ENCODE measurements at places on chromosomes 2 and 18. TPM values are rescaled to one million over a fixed set of nuclear protein-coding genes. Genes with fewer than 3 reads are reported as not detected.

GRCh38 chr2:96528006-96528699 is 8.4 kb upstream of the ARID5A start:
- peak overlapping the region; percentile 83 for H3K4me3 ChIP-seq
- H3K36me3 ChIP-seq: no peaks in the 10 kb centered on the region
- peak overlapping the region; percentile 61 for H3K27ac ChIP-seq
- H3K4me1 ChIP-seq: peaks cover 66% of the 10 kb centered on the region
- H3K27me3 ChIP-seq: peaks cover 3% of the 10 kb centered on the region

- H3K4me1 ChIP-seq: no peaks in the 10 kb centered on the region
- no peaks in the 10 kb centered on the region for H3K36me3 ChIP-seq
- H3K27me3 ChIP-seq: peaks cover 5% of the 10 kb centered on the region
- H3K27ac ChIP-seq: no peak overlapping the region
- no peak overlapping the region for H3K4me3 ChIP-seq
Measured at GRCh38 chr2:152292991-152293390, 42.0 kb upstream of the FMNL2 start.

DNA sequence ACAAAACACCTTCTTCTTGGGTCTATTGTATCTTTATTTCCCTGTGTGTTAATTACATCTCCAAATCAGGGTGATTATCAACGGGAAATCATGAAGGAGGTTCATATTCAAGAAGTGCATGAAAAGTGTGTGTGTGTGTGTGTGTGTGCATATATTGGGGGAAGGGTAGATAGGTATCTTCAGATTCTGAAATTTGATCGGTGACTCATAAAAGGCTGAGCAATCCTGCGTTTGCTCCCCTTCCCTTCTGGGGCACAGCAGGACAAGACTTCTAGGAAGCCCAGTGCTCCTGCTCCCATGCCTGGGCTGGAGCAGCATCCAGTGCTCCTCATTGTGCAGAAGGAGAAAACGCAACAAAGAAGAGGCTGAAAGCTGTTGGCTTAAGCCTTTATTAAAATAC is 25.8 kb downstream of the MC5R start:
- H3K36me3 ChIP-seq: no peaks in the 10 kb centered on the region
- H3K4me3 ChIP-seq: no peak overlapping the region
- no peak for DNase-seq
- no peaks in the 10 kb centered on the region for H3K4me1 ChIP-seq

DNA sequence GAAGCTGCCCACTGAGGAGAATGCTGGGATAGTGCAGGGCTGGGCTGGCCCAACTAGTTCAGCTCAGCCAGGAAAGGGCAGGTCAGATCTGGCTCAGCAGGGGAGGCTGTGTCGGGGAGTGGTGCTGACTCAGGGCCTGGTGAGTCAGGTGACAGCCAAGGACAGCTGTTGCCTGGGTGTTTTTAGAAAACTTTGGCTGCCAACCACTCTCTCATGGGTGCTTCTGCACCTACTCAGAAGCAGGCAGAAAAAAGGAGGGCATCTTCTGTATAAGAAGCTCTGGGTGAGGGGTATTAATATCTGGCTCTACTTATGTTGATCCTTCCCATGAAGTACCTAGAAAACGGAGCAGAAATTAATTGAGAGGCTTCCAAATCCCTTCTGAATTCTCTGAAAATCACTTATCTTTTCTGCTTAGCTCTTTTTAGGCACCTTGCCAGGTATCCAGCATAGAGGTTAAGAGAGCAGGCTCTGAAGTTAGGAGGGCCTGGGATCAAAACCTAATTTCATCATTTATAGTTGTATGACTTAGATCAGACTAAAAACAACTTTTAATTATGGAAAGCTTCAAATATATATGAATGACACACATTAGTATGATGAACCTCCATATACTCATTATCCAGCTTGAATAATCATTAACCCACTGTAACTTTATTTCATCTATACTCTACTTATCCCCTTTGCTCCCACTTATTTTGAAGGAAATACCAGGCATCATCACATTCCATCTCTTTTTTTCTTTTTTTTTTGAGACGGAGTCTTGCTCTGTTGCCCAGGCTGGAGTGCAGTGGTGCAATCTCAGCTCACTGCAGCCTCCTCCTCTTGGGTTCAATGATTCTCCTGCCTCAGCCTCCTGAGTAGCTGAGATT is 15.5 kb upstream of the RAB10 start:
- peaks cover 2% of the 10 kb centered on the region for H3K27me3 ChIP-seq
- H3K27ac ChIP-seq: peak overlapping the region; percentile 77
- DNase-seq: peak; percentile 91

DNA sequence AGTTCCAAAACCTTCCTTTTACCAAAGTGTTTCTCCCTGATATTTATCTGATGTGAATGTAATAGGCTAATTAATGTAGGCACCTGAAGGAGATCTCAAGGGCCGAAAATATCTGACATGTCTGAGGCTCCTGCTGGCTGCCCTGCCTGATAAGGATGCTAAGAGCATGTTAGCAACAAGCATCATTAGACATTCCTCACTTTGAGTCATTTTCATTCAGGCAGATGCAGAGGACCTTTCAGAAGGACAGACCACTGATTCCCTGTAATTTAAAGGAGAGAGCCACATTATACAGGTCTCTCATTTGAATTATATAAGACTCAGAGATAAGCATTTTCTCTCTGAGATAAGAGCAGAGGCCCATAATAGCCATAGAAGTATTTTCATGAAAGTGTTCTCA is 222.4 kb upstream of the NCKAP5 start:
- peak overlapping the region; percentile 94 for H3K27ac ChIP-seq
- peak; percentile 36 for DNase-seq
- peak overlapping the region; percentile 48 for H3K4me3 ChIP-seq
- peaks cover 56% of the 10 kb centered on the region for H3K4me1 ChIP-seq

IL1A gene
- total RNA-seq: not detected

DNA sequence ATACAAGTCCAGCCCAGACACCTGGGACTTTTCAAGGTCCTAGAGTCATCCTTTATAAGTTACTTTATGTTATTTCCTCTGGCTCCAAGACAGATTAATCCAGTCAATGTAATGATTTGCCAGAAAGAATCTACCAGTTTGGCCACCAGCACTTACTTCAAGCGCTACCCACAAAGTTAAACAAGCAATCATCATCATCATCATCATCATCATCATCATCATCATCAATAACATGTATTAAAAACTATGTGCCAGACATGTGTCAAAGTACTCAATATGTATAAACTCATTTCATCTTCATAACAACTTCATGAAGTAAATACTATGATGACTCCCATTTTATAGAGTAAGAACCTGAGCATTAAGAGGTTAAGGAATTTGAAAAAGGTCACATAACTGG is 64.3 kb downstream of the LRP2 start:
- no peaks in the 10 kb centered on the region for H3K27me3 ChIP-seq
- no peak for DNase-seq
- no peaks in the 10 kb centered on the region for H3K4me1 ChIP-seq
- no peak overlapping the region for H3K27ac ChIP-seq

DNA sequence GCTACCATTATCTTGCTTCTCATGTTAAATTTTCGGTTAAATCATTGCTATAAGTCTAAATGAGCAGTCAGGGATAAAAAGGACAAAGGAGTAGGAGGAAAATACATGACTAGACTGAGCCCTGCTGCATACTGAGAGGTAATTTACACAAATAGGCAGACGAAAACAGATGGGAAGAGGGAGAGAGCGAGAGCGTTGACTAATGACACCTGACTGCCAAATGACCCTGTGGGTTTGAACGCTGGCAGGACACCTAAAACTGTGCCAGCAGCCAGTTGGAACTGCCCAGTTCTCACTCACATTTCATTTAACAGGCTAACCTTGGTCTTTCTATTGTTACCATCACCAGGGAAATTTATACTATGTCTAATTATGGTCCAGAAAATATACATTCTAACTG is 978.2 kb downstream of the CPS1 start:
- H3K4me1 ChIP-seq: no peaks in the 10 kb centered on the region
- H3K27me3 ChIP-seq: no peaks in the 10 kb centered on the region
- H3K27ac ChIP-seq: no peak overlapping the region
- no peak overlapping the region for H3K4me3 ChIP-seq
- H3K36me3 ChIP-seq: no peaks in the 10 kb centered on the region
- no peak for DNase-seq

CFC1 gene
- total RNA-seq: not detected

DNA sequence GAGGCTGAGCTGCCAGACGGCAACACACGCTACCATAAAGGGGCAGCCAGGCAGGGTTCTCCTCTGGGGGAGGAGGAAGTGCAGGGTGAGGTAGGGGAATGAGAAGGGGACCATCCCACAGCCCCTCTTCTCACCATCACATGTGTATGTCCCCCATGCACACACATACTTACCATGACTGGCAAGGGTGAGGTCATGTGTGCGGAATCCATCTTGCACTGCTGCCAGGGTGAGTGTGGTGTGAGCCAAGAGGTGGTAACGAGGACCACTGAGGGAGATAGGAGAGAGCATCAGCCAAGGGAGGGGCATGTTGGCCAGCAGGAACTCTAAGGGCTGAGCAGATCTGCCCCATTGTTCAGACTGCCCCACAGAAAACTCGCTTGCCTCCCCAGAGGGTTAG is 7.1 kb downstream of the WDR54 start:
- 0 out of 2 replicates have a peak overlapping the region, but pooled peaks have one; percentile 10 for H3K27ac ChIP-seq
- DNase-seq: no peak
- no peak overlapping the region for H3K4me3 ChIP-seq
- H3K27me3 ChIP-seq: no peaks in the 10 kb centered on the region
- H3K36me3 ChIP-seq: peaks cover 19% of the 10 kb centered on the region

GRCh38 chr2:109318150-109318948 is 189.3 kb downstream of the SH3RF3 start:
- H3K27ac ChIP-seq: peak overlapping the region; percentile 96
- no peaks in the 10 kb centered on the region for H3K36me3 ChIP-seq
- peaks cover 61% of the 10 kb centered on the region for H3K4me1 ChIP-seq
- peak overlapping the region; percentile 84 for H3K4me3 ChIP-seq
- DNase-seq: peak; percentile 85
- peaks cover 7% of the 10 kb centered on the region for H3K27me3 ChIP-seq

LCT gene
- total RNA-seq: not detected

LYPD6B gene
- 64.9 TPM for total RNA-seq

GRCh38 chr2:216002101-216002678 is 11.2 kb downstream of the MREG start:
- H3K27ac ChIP-seq: no peak overlapping the region
- peaks cover 2% of the 10 kb centered on the region for H3K27me3 ChIP-seq
- DNase-seq: no peak
- H3K4me1 ChIP-seq: peaks cover 7% of the 10 kb centered on the region
- no peaks in the 10 kb centered on the region for H3K36me3 ChIP-seq

MTX2 gene
- 23.8 TPM for total RNA-seq

CCDC85A gene
- 25.2 TPM for total RNA-seq

MRPL53 gene
- 74.5 TPM for total RNA-seq

GRCh38 chr2:150011161-150011730 is 423.7 kb upstream of the MMADHC start:
- no peak overlapping the region for H3K4me3 ChIP-seq
- H3K27ac ChIP-seq: no peak overlapping the region
- peaks cover 14% of the 10 kb centered on the region for H3K4me1 ChIP-seq
- no peaks in the 10 kb centered on the region for H3K27me3 ChIP-seq

DNA sequence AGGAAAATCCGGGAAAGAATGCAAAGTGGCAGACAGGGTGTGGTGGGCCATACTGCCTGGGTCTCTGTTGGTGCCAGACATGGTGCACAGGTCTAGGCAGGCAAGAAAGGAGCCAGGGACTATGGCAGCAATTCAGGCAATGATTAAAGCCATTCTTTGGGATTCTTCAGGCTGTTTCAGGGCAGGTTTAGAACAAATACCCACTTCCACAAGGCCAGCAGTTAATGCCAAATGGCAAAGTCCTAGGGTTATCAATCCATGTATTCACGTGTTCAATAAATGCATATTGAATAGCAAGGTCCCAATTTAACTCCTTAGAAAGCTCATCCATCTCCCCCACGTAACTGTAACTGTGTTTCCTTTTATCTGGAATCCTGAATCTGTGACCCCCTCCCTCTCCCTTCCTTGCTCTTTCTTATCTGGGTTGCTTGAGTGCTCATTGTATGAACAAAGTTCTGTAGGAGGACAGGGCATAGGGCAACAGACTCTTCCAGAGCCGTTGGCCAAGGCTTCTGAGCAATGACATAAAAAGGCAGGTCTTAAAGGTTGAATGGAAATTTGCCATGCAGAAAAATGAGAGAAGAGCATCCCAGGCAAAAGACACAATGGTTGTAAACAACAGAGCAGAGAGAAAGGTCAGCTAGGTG is 146.8 kb upstream of the KLHL29 start:
- DNase-seq: no peak
- no peak overlapping the region for H3K4me3 ChIP-seq
- peaks cover 13% of the 10 kb centered on the region for H3K27me3 ChIP-seq
- peaks cover 6% of the 10 kb centered on the region for H3K4me1 ChIP-seq
- H3K36me3 ChIP-seq: no peaks in the 10 kb centered on the region
- no peak overlapping the region for H3K27ac ChIP-seq

GPC1 gene
- total RNA-seq: 342 TPM

GRCh38 chr2:227177592-227178336 is 13.3 kb downstream of the COL4A3 start:
- no peak overlapping the region for H3K27ac ChIP-seq
- no peak overlapping the region for H3K4me3 ChIP-seq
- H3K27me3 ChIP-seq: no peaks in the 10 kb centered on the region
- DNase-seq: no peak

GRCh38 chr2:215283221-215283620 is 28.6 kb upstream of the ATIC start:
- DNase-seq: no peak
- no peaks in the 10 kb centered on the region for H3K36me3 ChIP-seq
- H3K27ac ChIP-seq: no peak overlapping the region
- no peak overlapping the region for H3K4me3 ChIP-seq
- peaks cover 6% of the 10 kb centered on the region for H3K4me1 ChIP-seq
- H3K27me3 ChIP-seq: no peaks in the 10 kb centered on the region

CXCR4 gene
- total RNA-seq: not detected

DLGAP1 gene
- 0.44 TPM for total RNA-seq

GRCh38 chr2:227506456-227506855 is 34.5 kb downstream of the AGFG1 start:
- no peak for DNase-seq
- no peak overlapping the region for H3K4me3 ChIP-seq
- 0 out of 2 replicates have a peak, but pooled peaks cover 1% of the 10 kb centered on the region for H3K27me3 ChIP-seq
- peaks cover 84% of the 10 kb centered on the region for H3K4me1 ChIP-seq
- peaks cover 18% of the 10 kb centered on the region for H3K36me3 ChIP-seq
- H3K27ac ChIP-seq: no peak overlapping the region

GRCh38 chr2:40244675-40245074 is 207.2 kb downstream of the SLC8A1 start:
- H3K27ac ChIP-seq: peak overlapping the region; percentile 87
- no peaks in the 10 kb centered on the region for H3K27me3 ChIP-seq
- DNase-seq: peak; percentile 49
- peaks cover 6% of the 10 kb centered on the region for H3K36me3 ChIP-seq

PRADC1 gene
- 38.7 TPM for total RNA-seq

- no peaks in the 10 kb centered on the region for H3K36me3 ChIP-seq
- no peaks in the 10 kb centered on the region for H3K27me3 ChIP-seq
- H3K4me1 ChIP-seq: peaks cover 29% of the 10 kb centered on the region
- H3K27ac ChIP-seq: peak overlapping the region; percentile 77
- DNase-seq: peak; percentile 77
- H3K4me3 ChIP-seq: peak overlapping the region; percentile 63
Measured at GRCh38 chr2:231191896-231192872, 6.2 kb upstream of the ARMC9 start.

CXCR1 gene
- not detected for total RNA-seq

DNA sequence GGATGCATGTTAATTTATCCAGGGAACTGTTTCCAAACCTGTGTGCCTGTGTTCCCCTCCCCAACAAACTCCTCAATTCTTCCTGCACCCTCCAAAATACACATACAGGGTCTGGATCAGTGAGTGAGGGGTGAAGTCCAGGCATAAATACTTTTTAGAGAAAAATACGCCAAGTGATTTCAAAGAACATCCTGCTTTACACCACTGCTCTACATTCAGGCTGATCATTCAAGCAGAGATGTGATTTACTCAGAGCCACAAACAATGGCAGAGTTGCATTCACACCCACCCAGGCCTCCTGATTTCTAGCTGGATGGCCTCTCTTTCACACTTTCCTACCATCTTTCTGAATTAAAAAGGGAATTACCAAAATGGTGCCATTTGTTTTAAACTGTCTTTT is 289.5 kb upstream of the SLC14A2 start:
- H3K4me3 ChIP-seq: no peak overlapping the region
- peaks cover 8% of the 10 kb centered on the region for H3K27me3 ChIP-seq
- H3K4me1 ChIP-seq: no peaks in the 10 kb centered on the region

All from HFFc6 (cell line).